ENCODE measurements at places on chromosomes 16 and 17.

DNA sequence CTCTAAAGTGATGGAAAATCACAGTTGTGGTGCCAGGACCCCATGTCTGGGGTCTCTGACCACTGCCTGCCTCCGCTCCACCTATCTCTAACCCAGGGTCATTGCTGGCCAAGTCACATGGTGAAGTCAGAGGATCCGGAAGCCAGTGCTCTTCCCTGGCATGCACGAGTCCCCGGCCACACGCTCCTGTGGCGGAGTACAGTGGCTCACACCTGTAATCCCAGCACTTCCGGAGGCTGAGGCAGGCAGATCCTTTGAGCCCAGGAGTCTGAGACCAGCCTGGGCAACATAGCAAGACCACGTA, 21.5 kb upstream of the RBFOX3 start:
- no peak for DNase-seq

GRCh38 chr17:72719578-72720493, 372.7 kb downstream of the SLC39A11 start:
- no peak for DNase-seq

GRCh38 chr17:74960570-74961342, 11.8 kb downstream of the HID1 start:
- DNase-seq, result no peak

DNA sequence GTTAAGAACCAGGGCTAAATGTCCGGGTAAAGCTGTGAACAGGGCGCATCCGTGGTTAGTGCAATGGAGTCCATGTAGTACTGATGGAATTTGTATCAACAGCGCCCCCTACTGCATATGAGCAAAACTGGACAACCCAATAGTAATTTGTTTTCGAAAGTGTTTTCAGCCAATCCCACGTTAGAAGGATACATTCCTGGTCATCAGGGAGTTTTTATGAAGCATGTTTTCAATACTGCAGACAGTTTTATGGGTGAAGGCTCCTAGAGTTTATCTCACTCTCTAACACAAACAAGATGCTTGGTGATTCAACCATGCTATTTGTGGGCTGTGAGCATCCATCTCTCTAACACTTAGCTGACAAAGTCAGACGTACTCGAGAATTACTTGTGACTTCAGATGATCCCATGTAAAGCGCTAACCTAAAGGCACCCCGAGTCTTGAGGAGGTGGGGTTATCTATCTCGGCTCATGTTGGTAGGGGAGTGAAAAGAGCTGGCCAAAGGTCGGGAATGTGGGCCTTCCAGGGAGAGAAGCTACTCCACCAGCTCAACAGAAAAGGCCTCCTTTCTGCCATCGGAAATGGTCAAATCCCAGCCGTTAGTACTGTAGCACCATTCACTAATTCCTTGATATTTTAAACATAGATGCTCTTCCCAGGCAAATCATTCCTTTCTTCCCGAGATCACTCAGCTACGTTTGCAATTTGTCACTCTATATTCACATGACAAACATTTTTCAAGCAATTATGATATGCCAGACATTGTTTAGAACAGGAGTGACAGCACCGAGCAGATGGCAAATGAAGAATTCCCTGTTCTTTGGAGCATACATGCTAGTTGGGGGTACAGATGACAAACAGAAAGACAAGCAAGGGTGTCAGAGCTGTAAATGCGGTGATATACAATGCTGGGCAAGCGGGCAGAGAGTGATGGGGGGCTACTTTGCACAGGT, 46.9 kb upstream of the HNF1B start:
- no peak for DNase-seq

DNA sequence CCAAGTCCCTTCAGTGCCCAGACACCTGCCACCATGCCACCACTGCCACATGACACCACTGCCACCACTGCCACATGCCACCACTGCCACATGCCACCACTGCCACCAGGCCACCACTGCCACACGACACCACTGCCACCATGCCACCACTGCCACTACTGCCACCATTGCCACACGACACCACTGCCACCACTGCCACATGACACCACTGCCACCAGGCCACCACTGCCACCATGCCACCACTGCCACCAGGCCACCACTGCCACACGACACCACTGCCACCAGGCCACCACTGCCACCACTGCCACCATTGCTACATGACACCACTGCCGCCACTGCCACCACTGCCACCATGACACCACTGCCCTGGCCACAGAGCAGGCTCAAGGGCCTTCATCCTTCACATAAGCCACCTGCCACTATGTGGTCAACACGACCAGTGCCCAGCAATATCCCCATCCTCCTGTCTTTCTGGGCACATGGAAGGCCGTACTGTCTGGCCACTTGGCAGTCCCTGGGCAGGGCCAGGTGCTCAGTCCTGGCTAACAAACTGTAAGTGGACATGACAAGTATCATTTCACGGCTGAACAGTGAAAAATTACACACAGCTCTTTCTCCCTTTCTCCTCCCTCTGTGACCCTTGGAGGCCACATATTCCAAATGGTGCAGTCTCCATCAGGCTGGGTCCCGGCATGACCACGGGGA, 33.1 kb downstream of the ABR start:
- DNase-seq, result no peak

DNA sequence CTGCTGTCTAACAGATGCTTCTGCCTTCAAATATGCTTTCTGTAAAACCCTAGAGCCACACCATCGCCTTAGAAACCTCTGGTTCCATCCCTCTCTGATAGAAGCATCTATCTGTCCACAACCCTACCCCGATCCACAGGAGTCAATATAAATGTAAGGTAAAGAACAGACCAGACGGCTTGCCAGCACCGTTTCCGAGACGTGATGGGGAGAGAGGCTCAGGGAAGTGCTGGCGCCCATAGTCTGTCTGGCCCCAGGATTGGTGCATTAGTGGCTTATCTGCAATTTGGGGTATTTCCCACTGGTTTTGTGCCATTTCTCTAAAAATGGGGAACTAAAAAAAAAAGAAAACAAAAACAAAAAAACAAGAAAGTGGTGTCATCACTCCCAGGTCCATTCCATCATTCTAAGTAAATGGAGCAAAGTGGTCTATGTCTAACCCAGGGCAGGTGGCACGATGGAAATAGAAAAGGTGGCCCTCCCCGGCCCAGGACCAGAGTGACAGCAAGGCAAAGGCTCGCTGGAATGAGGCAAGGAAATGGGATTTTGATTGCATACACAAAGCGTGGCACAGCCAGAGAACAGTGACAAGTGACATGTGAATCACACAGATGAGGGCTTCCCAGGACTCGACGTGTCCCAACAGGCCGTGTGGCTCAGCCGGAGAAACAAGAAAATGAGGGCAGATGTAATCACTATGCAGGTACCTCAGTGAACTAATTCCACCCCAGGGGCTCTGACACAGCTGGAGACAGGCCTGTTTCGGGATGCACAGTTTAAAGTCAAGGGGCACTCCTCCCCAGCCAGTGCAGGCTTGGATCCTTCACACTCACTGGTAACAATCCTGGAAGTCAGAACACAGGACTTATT, 125.6 kb downstream of the GAS7 start:
- DNase-seq, result no peak

DNA sequence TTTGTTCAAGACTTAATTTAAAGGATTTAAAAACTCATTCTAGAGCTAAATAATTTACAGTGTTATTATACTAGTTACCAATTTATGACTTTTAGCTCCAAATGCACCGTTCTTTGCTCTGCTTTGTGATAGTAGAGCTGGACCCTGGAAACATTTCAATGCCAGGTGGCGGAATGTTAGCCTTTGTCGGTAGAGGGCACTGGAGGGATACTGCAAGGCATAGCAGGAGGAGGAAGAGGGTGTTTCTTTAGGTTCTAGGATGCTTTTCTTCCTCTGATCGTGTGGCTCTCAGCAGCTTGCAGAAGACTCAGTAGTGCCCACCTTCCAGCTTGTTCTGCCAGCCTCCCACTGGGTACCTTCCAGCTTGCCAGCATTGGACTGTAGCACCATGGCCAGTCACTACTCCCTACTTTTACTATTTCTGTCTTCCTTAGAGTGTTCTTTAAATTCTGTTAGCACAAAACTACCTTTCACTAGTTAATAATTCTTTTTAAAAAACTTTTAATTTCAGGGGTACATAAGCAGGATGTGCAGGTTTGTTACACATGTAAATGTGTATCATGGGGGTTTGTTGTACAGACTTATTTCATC, 325.3 kb downstream of the UTP18 start:
- no peak for DNase-seq

GRCh38 chr16:56347670-56348069, 77.7 kb downstream of the AMFR start:
- DNase-seq, result no peak

DNA sequence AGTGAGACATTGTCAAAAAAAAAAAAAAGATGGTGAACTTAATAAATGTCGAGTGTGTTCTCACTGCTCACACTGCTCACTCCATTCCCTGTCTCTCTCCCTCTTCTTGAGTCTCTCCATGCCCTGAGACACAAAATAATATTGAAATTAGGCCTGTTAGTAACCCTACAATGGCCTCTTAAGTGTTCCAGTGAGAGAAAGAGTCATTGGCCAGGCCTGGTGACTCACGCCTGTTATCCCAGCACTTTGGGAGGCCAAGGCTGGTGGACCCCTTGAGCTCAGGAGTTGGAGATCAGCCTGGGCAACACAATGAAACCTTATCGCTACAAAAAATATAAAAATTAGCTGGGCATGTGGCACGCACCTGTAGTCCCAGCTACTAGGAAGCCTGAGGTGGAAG, 16.2 kb upstream of the CSF3 start:
- no peak for DNase-seq

GRCh38 chr17:74459622-74460021, 6.8 kb upstream of the CD300A start:
- no peak for DNase-seq

- no peak for DNase-seq
Observed at GRCh38 chr17:49465331-49465903, 29.7 kb upstream of the NGFR start.

DNA sequence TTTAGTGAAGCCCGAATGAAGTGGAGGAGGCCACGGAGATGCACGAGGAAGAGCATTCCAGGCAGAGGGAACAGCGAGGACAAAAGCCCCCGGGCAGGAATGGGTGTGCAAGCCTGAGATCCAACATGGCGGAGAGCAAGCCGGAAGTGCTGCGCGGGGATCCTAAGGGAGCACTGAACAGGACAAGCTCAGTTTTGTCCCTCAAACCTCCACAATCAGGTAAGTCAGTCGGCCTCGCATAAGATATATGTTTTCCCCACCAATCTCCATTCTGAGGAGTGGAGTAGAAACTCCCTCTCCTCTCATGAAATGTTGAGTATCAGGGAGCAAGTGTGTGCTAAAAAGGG, 32.9 kb upstream of the USP22 start:
- DNase-seq, result no peak

GRCh38 chr16:26645614-26646013, 421.1 kb upstream of the C16orf82 start:
- peak; percentile 11 for DNase-seq

DNA sequence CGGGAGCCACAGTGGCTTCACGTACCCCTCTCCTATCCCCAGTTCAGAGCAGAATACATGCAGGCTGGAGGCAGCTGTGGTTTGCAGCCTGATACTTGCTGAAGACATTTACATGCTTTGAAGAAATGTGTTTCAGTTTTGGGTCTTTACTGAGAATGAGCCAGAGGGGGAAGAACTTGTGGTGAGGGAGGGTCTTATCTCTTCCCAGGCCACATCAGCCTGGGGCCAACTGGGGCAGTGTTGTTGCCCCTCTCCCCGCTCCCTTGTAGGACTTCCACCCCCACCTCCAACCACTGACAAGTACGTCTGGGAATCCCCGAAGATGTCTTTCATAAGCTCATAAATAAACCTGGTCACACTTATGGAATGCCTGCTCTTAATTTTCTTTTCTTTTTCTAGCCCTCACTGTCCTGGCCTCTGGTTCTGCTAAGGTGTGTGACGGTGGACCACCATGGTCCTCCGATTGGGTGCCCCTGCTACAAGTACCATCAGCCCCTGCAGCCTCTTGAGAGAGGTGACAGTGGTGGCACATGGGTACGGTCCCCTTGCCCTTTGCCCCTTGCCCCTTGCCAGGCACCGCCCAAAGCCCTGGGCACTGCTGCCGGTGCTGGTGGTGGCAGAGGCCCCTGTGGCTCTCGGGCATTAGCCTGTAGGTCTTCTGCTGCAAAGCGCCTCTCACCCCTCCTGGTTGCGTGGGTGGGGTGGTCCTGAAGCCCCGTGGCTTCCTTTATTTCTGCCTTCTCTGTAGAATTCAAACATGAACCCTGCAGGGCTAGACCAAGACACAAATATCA, 144.8 kb upstream of the RPH3AL start:
- DNase-seq, result no peak

DNA sequence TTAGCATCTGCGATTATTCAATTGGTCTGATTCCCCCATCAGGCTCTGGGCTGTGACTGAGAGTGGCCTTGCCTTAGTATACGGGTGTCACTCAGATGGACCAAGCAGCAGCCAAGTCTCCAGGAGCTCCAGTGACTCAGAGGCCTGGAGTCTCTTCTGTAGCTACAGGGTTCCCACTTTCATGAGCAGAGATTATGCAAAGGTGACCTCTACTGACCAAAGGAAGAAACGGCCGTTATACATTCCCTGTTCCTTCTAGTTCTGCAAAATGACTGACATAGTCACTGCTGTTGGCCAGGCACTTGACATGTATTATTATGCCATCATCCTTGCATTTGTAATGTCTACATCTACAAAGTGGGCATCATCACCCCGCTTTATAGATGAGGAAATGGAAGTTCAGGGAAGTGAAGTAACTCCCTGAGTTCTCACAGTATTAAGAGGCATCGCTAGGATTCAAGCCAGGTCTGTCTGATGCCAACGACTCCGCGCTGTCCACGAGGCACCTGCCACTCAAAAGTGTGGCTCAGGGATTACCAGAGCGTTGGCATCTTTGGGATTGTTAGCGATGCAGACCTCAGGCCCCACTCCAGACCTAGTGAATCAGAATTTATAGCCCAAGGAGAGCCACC, 23.3 kb downstream of the SLC38A7 start:
- no peak for DNase-seq

- no peak for DNase-seq
Observed at GRCh38 chr16:11179574-11179973, 76.4 kb downstream of the SOCS1 start.

DNA sequence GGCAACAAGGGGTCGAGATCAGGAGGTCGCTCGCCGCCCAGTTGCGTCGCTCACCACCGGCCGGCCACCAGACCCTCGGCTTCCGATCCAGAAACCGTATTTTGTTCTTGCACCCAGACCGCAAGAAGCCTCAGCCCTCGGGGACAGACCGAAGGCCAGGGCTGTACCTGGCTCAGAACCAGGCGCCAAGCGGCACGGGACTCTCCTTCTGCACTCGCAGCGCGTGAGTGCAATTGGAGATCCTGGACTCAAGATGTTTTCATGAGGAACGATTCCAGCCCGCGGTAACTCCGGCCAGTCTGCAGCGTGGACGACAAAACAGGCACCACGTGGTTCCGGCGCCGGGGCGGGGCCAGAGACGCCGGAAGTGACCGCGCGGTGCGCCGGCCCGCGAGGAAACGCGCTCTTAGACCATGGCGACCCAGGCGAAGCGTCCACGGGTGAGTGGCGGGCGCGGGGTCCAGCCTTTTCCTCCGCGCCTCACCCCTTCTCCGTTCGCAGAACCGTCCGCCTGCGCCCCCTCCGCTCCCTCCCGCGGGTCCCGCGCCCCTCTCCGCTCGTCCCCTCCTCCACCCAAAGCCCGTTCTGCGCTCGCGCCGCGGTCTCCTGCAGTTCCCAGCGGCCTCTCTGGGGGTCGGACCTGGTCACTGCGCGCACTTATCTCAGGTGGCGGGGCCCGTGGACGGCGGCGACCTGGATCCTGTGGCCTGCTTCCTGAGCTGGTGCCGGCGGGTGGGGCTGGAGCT, at the start of gene SETD6:
TSS of gene SETD6 (plus strand) at position 393 of the 746 bp plus-strand sequence. CDS start at position 414, 21 bp downstream.
- peak; percentile 87 for DNase-seq

GRCh38 chr17:75892556-75893224, 4.1 kb downstream of the TRIM65 start:
- no peak for DNase-seq
